Esophagus muscularis mucosa (tissue), 4 donors: ENCODE measurements at places on chromosomes 7 and 10. TPM values are rescaled to one million over a fixed set of nuclear protein-coding genes. Genes with fewer than 3 reads are reported as not detected.

C10orf105 gene
- total RNA-seq = 0.11 TPM

LIPJ gene
- total RNA-seq = 0.19 TPM

GRCh38 chr10:95790982-95791381, 35.0 kb downstream of the ENTPD1 start:
- H3K27ac ChIP-seq = no peak overlapping the region
- no peaks in the 10 kb centered on the region for H3K36me3 ChIP-seq
- peaks cover 35% of the 10 kb centered on the region for H3K4me1 ChIP-seq
- no peak overlapping the region for H3K4me3 ChIP-seq
- no peaks in the 10 kb centered on the region for H3K27me3 ChIP-seq

LRRD1 gene
- not detected for total RNA-seq

- no peak overlapping the region for H3K4me3 ChIP-seq
- H3K4me1 ChIP-seq = peaks cover 43% of the 10 kb centered on the region
- no peak for DNase-seq
- peak overlapping the region; percentile 83 for H3K27ac ChIP-seq
- no peaks in the 10 kb centered on the region for H3K27me3 ChIP-seq
- no peaks in the 10 kb centered on the region for H3K36me3 ChIP-seq
Observed at GRCh38 chr10:3852147-3852904, 67.3 kb upstream of the KLF6 start.
